Occipital lobe (tissue), 3 donors: ENCODE measurements at places on chromosomes 7 and 10. TPM values are rescaled to one million over a fixed set of nuclear protein-coding genes. Genes with fewer than 3 reads are reported as not detected.

SYT15 gene
- 0.47 TPM for total RNA-seq

CYP2C9 gene
- not detected for total RNA-seq

HABP2 gene
- total RNA-seq: 0.31 TPM

IRF5 gene
- 1.6 TPM for total RNA-seq

CYP26C1 gene
- 0.16 TPM for total RNA-seq

FAM24B gene
- total RNA-seq: 3.9 TPM

IQCE gene
- 22.3 TPM for total RNA-seq

AS3MT gene
- total RNA-seq: 10.8 TPM

UCN3 gene
- total RNA-seq: not detected

TSPAN12 gene
- 7.2 TPM for total RNA-seq

NUDT1 gene
- 13.7 TPM for total RNA-seq

C7orf33 gene
- not detected for total RNA-seq

TECTB gene
- total RNA-seq: 0.16 TPM

LIPN gene
- not detected for total RNA-seq

GSTO1 gene
- 26.4 TPM for total RNA-seq

ELN gene
- 10.9 TPM for total RNA-seq

CTAGE4 gene
- 0.31 TPM for total RNA-seq

STK32C gene
- 21.5 TPM for total RNA-seq
